ENCODE measurements at places on chromosomes 6 and 20.

DNA sequence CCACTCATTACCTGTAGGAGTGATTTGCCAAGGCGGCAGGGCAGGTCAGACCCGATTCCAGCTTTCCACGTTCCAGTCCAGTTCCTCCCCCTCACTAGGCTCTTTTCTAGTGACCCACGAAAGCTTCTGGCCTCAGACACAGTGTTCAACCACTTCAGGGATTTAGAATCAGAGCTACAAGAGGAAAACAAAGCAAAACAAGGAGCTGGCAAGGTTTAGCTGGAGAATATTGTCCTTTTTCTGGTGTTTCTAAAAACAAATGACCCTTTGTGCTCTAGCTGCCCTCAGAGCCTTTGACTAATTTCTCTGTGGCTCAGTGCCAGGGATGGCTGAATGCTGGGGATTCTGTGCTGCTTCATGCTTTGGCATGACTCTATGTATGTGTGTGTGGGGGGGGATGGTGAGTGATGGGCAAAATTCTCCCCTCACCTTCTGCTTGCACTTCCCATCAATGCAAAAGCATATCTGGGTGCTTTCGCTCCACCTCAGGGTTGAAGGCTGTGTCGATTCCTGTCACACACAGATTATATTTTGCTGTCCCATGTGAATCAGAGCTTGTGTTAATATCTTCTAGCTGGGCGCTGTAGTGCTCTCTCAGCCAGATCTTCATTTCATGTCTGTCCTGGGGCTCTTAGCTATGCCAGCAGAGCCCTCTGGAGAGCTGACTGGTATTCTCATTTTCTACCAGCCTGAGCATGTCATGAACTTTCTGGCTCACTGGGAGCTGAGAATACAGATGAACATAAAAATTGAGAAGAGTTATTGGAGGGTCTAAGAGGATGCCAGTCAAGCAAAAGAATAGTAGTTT lies 19.3 kb upstream of the NEDD9 start:
- DNase-seq, result peak; percentile 72

- DNase-seq, result peak; percentile 100
Measured at GRCh38 chr6:79313254-79313653, 78.8 kb upstream of the HMGN3 start.

DNA sequence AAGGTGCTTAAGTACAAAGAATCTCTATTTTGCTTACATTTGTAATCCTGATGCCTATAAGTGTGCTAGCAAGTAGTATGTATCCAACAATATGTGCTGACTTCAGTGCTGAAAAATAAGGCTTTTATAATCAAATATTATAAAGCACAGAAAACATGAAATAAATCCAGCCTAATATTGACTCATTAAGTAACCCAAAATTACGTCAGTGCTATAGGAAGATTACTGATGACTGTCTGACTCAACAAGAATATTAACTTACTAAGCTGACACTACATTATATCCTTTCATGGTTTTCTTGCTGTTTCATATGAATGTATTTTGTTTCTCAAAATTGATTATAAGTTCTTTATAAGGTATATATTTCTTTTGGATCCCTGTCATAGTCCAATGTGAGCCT lies 76.1 kb downstream of the ME1 start:
- DNase-seq, result peak; percentile 46

- no peak for DNase-seq
Measured at GRCh38 chr20:35040646-35041045, 52.0 kb downstream of the TRPC4AP start.

DNA sequence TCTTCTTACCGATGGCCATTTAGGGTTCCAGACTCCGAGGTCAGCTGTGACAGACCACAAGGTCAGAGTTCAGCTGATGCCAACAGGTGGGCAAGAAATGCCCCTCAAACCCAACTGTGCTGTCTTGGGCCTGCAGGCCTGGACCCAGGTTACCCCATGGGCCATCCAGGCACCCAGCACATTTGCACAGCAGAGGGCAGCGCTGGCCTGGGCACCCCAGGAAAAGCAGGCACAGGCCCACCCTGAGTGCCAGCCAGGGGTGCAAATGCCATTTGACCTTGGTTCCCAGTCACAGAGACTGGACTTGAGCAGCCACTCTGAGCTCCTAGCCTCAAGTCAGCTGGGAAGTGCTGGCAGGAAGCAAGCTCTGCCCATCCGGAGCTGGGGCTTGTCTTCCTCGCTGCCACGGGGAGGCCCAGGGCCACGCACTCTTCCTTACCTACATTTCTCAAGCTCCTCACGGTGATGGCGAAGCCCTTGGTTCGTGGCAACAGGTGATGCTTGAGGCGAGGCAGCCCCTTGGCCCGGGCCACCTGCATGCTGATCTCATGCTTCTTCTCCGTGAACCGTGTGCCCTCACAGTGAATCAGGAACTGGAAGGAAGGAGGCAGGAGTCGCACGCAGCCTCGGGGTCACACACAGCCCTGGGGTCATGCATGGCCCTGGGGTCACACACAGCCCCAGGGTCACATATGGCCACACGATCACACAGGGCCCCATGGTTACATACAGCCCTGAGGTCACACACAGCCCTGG lies 120.8 kb downstream of the AGPAT4 start:
- no peak for DNase-seq

DNA sequence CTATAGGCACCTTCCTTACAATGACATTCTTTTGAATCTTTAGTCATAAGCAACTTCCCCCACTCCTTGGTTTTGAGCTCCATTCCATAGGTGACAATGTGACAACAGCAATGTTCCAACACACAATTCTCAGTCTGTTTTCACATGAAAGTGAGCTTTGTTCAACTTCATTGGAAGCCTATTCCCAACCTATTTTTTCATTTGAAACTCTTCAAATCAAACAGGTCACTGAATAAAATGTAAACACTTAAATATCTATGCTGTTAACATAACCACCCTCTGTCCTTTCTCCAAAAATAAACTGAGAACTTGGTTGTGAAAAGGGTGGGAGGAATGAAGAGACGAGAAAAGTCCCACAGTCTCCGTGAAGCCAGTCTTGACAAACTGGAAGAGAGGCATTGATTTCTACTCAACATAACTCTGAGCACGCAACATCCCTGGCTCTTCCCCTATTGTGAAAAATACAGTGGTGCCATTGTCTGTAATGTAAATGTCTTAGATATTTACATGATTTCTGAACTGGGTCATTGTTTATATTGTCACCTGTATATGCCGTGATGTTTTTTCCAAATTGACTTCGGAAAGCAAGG lies 343.1 kb downstream of the TFAP2A start:
- DNase-seq, result no peak

- DNase-seq, result no peak
Measured at GRCh38 chr20:5148581-5148980, 21.8 kb downstream of the CDS2 start.

DNA sequence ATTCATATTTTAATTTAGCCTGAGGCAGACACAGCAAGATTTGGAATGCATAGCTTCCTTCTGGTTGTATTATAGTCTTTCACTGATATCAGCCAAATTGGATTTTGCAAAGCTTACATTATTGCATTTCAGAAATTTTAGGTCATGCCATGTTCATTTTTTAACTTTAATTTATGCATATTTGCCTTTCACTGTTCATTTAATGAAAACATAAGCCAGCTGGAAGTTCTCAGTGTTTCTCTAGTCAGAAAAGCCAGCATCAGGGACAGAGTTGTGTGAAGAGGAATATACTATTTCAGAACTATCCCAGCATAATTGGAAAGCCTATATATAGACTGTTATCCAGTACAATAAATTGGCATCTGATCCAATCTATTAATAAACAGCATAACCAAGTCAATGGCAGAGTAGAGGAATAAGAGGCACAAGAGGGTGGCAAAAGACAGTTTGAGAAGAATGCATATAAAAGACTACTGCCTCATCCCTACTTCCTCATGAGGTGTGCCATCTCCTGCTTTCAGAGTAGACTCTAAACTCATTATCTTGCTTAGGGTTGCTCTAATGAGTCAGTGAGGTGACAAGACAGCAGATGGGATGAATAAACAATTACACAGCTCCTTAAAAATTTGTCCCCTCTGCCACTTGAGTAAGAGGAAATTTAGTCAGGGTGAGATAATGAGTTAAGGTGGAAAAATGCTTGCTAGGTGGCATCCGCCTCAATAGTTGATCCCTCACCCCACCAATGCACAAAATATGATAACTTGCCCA lies 159.8 kb upstream of the HCRTR2 start:
- peak; percentile 55 for DNase-seq

DNA sequence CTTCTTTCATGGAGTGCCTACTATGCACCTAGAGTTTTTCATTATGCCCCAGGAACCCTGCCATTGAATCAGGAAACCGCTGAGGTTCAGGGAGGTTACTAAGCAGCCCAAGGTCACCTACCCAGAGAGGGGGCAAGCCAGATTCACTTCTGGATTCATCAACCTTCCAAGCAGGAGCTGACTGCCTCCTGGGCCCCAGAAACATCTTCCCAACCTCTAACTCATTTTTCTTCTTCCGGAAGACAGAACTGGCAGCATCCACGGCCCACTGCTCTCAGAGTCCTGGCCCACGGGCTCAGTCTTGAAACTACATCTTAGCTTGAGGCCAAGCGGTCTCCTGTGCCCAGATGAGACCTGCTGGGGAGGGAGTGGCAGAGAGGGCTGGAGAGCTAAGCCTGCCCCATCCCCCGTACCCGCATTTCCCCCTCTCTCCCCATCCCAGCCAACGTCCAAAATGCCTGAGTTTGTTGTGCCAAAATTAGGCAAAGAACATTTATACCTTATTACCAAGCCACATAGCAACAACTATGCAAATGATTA lies 281.0 kb downstream of the CDC5L start:
- no peak for DNase-seq

- DNase-seq, result no peak
Measured at GRCh38 chr6:56434606-56435005, 187.2 kb upstream of the COL21A1 start.

DNA sequence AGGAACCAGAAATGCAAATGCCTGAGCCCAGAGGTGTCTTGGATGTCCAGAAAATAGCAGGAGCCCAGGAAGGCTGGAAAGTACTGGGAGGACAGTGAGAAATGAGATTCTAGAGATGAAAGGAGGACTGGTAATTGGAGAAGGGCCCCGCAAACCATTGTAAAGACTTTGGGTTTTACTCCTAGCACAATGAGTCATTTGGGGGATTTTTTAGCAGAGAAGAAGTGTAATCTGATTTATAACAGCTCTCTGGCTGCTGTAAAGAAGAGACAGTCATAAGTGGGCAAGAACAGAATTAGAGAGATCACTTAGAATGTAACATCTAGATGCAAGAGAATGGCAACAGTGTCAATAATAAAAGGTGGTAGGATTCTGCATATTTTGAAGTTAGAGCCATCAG lies 40.2 kb downstream of the SLC35F1 start:
- DNase-seq, result no peak

DNA sequence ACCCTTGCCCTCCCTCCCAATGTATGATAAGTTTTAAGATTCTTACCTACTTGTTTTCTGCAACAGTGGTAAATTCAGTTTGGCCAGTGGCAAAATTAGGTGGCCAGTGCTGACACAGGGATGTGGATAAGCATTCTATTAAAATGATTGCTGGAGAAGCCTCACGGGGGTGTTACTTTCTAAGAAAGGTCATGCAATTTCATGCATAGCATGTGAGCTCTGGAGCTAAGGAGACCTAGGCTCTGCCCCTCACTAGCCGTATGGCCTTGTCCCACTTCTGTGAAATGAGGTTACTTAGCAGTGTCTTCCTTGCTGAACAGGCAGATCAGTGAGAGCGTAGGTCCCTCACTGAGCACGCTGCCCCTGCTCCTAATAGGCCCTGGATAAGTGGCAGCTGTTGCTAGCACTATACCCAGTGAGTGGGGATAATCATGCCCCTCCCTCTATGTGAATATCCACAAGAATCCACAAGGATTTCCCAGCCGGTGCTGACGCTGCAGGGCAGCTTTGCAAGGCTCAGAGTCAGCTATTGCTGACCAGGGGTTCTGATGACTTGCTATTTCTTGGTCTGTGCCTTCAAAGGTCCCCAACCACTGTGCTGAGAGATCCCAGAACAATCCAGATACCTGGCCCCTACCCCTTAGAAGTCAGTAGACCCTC lies 86.5 kb upstream of the MRPS10 start:
- no peak for DNase-seq

DNA sequence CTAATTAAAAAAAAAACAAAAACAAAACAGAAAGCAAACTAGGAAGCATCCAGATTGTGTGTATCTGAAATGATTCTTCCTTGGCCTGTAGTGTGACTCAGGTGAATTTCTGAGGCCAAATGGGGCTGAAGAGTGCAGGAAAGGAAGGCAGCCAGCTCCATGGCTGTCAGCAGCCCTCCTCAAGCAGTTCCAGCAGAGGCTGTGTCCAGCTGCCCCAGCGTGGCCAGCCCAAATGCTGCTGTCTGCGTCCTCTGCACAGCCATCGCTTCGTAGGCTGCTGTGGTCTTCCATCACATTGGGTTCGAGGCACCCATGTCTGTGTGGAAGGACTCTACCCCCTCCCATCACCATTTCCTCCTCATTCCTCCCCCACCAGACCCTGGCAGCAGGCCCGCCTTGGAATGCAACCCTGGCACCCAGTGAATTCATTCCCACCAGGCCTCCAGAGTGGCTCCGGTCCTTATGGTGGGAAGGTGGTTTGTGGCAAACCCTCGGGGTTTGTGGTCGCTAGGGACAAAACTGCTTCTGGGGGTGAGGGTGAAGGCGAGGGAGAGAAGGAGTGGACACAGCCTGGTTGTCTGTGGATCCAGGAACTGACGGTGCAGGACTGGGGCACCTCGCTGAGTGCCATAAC lies 81.5 kb downstream of the MYLK4 start:
- DNase-seq, result no peak

DNA sequence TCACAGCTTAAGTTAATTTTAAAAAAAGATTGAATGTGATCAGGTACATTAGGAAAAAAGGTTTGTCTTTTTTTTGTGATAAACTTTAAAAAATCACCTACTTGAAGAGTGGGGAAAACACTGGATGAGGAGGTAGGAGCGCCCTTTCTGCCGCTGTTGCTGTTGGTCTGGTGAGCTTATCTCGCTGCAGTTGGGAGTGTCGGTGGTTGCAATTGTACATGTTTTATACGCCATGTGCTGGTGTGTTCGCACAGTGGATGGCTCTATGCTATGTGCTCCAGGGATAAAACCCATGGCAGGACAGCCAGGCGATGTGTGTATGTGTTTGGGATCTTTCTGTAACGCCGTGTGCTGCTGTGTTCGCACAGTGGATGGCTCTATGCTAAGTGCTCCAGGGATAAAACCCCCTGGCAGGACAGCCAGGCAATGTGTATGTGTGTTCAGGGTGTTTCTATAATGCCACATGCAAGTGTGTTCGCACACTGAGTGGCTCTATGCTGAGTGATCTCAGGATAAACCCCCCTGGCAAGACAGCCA lies 1.7 kb downstream of the SLC22A3 start:
- DNase-seq, result no peak

GRCh38 chr6:100103931-100104330 lies 109.9 kb upstream of the MCHR2 start:
- no peak for DNase-seq

DNA sequence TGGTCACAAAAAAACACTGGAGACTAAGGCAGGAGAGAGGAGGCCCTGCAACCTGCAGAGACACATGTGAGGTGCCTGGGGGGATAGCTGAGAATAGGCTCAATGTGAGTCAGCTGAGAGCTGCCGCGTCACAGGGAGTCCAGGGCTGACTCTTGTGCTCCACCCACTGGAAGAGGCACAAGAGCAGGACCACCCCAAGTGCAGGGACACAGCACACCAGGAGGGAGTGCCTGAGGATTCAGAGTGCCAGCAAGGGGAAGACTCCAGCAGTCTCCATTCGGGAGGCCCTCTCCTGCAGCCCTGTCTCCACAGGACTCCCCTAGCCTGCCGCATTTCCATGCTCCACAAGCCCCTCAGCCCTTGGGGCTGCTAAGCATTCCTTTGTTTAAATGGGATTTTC lies 105.5 kb downstream of the HUS1B start:
- DNase-seq, result peak; percentile 93

Measured in epithelial cell of esophagus (primary cell).